ENCODE measurements at places on chromosomes 4 and X. TPM values are rescaled to one million over a fixed set of nuclear protein-coding genes. Genes with fewer than 3 reads are reported as not detected.

DNA sequence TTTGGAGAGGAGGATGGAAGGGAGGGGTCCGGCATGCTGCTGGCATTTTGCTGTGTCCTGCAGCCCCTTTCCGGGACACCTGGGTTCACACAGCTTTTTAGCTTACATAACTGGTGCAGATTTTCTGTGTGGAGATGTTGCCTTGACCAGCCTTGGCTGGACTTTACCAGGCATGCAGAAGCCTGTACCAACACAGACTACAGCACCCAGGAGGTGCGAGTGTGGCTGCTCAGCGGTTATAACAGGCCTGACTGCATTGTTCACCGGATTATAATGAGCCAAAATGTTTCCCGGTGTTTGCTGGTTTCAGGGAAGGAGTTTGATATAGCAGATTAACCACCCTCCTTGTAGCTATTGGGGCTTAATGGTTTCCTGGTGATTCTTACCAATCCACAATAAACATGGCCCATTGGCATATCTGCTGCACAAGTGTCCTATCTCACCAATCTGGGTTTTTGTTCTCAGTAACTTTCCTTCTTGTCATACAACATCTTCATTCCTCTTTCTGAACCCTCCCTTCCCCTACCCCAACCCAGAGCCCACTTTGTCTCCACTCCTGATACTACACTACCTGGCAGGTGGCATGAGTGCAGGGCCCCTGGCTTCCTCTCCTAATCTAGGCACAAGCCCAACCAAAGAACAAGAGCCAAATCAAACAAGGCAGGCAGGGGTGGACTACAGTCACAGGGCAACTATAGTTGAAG lies 3.9 kb downstream of the RPL10 start:
- DNase-seq, result no peak

GRCh38 chrX:46185923-46186810 lies 359.1 kb downstream of the ZNF674 start:
- no peak for DNase-seq

DNA sequence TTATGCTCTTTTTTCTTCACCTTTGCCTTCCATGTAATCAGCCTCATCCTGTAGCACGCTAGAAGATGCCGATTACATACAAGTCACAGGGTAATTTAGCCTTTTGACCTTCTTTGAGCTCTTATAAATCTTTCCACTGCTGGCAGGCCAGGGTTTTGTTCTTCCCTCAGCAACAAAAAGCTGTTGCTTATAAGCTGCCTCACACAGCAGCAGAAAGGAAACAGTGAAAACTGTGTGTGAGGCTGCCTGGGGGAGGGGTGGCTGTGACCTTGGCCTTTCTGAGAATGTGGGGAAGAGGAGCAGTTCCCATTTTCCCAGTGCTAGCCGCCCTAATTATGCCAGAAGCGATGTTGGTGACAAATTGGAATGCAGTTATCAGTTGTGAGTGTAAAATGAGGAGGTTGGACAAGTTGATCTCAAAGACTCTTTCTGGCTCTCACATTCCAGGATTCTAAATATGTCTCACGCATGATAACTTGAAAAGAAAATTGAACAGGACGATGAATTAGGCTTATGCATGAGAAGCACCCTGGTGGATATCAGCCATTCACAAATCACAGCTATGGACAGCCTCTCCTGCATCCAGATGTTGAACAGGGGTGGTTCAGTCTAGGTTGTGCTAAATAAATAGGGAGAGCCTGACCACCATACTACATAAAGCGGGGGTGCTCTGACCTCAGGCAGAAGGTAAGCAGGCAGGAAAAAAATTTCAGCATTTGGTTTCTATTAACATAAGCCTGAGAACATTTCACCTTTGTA lies 25.7 kb downstream of the SLITRK2 start:
- no peak for DNase-seq

- DNase-seq, result peak; percentile 34
Observed at GRCh38 chrX:133350751-133351150, 64.5 kb downstream of the GPC4 start.

DNA sequence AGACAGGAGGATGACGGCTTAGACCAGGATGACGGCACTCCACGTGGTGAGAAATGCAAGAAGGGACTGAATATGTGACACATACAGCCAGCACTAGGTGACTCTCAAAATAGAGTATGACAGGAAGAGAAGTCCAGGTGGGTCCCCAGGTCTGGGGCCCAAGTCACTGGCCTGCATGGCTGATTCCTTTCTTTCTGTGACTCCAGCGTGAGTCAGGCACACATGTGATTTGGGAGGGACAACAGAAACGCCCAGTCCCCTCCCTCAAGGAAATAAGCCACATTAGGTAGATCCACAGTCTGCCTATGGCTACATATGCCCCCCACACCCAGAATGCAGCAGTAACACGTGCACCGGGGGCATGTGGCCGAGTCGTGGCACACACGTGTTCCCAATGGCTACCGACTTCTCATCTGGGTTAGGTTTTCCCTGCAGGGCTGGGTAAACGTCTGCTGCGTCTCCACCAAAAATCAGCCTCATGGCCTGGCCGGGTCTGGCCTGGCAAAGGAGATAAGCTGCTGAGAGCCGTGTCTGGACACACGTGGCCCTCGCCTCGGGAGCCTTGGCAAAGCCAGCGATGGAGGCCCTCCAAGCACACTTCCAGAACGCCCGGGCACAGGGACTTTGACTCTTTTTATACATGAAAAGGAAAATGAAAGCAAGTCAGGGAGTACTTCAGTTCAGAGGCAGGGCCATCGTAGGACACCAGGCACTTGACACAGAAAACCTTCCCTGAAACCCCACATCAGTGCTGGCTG lies 19.3 kb downstream of the SEL1L3 start:
- DNase-seq, result no peak

GRCh38 chr4:88062843-88063242 lies 55.4 kb downstream of the PKD2 start:
- DNase-seq, result no peak

MAGEC3 gene
- total RNA-seq, result not detected

- no peak for DNase-seq
Observed at GRCh38 chr4:182937268-182938204, 20.4 kb upstream of the DCTD start.

DNA sequence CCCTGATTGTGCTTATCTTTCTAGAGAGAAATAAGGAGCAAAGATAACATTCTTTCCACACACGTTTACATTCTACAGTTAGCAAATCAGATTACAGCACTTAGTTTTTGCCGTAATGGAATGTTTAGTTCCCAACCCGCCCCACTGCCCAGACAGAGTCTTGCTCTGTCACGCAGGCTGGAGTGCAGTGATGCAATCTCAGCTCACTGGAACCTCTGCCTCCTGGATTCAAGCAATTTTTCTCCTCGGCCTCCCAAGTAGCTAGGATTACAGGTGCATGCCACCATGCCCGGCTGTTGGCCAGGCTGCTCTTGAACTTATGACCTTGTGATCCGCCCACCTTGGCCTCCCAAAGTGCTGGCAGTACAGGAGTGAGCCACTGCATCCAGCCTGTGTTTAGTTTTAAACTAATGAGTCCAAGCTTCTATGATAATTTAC lies 8.4 kb upstream of the PRPS1 start:
- DNase-seq, result no peak

RAB9B gene
- total RNA-seq, result 2.9 TPM

PABPC1L2A gene
- total RNA-seq, result not detected

DNA sequence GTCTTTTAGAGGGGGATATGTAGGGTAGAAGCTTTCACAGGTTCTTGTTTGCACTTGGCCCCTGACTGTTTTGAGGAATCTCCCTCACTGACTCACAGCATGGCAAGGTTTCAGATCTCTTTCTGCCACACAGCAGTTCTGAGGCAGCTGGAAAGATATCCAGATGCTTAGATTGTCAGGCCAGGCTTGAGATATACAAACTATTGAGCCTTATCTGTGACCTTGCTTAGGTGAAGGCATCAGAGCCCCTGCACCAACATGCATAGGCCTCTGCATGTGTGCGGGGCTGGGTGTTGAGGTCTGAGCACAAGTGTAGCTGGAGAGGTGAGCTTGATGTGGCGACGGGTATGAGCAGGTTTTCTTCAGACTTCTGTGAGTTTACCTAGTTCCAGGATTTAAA lies 80.9 kb upstream of the MSANTD1 start:
- DNase-seq, result no peak

MAMLD1 gene
- 2.2 TPM for total RNA-seq

GRCh38 chr4:70678383-70678999 lies 9.8 kb upstream of the UTP3 start:
- no peak for DNase-seq

GAGE1 gene
- not detected for total RNA-seq

- no peak for DNase-seq
Observed at GRCh38 chrX:24479924-24480323, 14.8 kb downstream of the PDK3 start.

- no peak for DNase-seq
Observed at GRCh38 chrX:150405576-150405975, 42.5 kb downstream of the MAMLD1 start.

DNA sequence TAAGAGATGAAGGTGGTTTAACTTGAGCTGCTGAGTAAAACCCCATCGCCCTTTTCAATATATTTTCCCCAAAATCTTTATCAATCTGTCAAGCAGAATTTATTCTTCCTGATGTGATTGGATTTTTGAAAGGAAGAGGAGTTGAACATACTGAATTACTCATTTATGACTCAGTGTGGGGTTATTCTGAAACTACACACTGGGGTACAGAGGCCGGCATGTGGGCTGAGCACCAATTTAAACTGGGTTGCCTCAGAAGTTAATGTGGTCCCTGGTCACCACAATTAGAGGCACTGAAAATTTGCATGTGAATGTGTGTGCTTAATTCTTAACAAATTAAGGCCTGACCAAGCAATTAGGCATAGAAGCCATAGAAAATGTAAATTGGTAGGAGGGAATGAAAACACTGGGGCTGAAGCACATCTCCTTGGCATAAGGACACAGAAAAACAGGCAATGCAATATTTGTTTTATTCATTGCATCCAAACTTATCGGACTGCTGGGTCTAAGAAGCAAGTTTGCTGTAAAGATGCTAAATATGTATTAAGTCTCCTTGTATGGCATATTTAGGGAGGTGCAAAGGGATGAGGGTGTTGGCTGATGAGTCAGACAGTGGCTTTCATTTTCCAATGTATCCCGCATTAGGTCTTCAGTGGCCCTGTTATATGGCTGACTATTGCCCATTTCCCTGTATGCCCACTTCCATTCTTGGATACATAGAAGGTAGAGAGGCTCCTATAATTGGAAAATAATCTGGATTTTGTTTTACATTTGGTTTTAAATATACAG lies 170.9 kb downstream of the IL15 start:
- DNase-seq, result no peak

CSTF2 gene
- 4.9 TPM for total RNA-seq

DNA sequence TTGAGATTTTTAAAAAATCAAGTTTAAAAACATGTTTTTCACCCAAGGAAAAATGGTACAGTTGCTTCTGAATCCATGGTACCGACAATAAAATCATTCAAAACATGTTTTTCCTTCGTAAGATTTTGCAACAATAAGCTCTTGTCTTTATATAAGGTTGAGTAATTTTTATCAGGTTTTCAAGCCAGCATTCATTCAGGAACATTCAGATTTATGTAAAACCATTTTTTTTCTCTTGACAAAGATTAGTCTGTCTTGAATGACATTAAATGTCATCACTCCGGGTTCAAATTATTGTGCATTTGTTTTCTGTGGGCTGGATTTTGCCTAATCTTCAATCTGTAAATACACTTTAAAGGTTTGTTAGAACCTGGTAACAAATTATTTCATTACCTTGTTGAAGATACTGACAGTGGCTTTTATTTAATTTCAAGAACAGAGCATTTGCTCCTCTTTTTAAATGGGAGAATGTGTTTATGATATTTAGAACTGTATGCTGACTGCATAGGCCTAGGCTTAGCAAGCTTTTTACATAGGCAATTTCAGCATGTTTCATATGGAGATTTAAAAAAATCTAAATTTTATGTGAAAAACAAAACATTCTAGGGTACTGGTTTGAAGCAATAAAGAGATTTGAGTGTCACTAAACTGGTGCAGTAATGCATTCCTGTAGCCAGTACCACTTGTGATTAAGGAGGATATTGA lies 336.4 kb upstream of the HAND2 start:
- DNase-seq, result no peak

DNA sequence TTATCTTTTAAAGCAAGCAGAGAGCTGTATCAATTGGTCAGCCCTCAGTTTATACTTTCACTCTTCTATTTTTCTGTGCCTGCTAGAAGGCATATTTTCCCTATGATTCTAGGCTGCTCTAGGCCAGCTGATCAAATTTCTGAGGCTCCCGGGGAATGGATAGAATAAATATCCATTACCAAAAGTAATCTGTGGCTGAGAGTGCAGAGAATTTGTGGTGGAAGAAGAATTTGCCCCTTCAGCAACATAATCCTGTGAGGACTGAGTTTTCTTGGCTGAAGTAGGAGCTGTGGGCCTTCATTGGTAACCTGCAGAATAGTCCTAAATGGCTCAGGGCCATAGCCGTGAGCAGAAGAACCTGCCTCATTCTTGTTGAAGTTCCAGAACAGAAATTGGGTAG lies 314.6 kb upstream of the CASK start:
- DNase-seq, result no peak

SPANXB1 gene
- total RNA-seq, result not detected

GRCh38 chr4:1200425-1201035 lies 28.1 kb upstream of the SPON2 start:
- DNase-seq, result peak; percentile 62

GRCh38 chr4:138953961-138954371 lies 61.6 kb upstream of the NOCT start:
- no peak for DNase-seq

GRCh38 chr4:42654631-42655268 lies 2.2 kb downstream of the ATP8A1 start:
- DNase-seq, result no peak

CENPI gene
- 0.10 TPM for total RNA-seq

DNA sequence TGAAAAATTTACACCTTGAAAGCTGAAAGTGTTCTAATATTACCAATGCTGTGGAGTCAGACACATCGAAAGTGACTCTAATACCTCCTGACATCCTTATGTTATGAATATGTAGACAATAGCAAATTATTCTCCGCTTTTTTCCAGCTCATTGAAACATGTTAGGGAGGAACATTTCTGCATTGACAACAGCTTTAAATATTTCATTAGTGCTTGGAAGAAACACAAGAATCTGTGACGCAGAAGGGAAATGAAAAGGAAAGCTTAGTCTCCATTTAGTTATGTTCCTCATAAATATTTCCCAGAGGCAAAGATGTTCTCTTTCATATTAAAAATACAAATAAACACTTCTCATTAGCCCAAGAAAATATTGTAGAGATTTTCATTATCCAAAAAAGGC lies 55.8 kb upstream of the CD99 start:
- DNase-seq, result no peak

HSFX2 gene
- total RNA-seq, result not detected

- DNase-seq, result no peak
Observed at GRCh38 chr4:96713271-96713850, 873.5 kb downstream of the PDHA2 start.
